ENCODE measurements at places on chromosomes 1 and 21.

DNA sequence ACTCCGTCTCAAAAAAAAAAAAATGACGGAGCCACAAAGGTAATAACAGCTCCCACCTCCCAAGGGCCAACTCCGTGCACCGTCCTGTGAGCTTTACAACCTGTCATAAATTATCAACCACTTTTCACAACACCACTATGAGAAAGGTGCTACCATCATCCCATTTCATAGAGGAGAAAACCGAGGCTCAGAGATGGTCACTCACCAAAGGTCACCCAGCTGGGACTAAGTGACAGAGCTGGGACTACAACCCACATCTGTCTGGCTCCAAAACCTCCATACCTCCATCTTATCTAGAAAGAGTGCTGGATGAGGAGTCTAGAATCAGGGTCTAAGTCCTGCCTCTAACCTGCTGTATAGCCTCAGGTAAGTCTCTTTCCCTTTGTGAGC lies 43.6 kb upstream of the ECE1 start:
- DNase-seq, result no peak

DNA sequence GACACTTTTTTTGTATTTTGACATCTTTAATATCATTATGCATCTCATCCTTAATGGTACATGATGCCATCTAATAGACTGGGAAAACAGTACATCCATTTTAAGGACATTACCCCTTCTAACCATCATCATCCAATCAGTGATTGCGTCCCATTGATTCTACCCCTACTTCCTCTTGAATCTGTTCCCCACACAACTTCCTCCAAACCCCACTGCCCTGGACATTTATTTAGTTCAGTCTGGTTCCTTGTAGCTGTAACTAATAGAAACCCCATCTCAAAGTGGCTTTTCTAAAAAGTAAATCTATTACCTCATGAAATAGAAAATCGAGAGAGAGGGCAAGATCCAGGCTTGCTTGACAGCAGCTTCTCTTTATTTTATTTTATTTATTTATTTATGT lies 2.1 kb upstream of the ITLN1 start:
- DNase-seq, result no peak

DNA sequence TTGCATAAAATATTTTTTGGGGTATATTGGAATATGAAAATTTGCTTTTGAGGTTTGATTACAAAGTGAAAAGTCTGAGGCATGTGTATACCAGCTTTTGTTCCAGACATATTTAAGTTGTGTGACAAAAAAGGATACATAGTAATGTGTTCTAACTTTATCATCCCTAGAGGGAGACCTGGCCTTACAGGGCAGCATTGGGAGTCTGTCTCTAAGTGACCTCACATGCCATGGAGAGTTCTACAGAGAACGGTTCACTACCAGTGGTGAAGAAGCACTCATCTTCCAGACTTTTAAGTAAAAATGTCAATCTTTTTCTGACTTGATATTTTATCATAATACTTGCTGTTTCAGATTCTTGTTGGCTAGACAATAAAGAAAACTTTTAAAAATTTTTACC lies 61.0 kb downstream of the VPS13D start:
- DNase-seq, result no peak

DNA sequence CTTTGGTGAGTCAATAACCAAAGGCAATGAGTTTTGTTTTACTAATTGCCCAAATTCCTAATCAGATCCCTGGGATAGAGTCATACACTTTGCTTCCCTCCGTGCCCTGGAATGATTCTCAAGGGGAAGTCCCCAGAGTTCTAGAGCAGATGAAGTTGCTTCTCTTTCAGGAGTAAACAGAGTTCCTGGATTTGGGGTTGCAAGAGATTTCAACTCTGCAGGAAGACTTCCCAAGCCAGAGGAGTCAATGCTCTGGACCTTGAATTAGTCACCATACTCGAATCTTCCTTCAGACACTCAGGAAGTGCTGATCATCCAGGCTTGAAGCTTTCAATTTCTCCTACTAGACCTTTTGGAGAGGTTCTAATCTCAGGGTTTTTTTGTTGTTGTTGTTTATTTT lies 39.6 kb downstream of the FCER1A start:
- no peak for DNase-seq

GRCh38 chr1:167926486-167926997 lies 9.9 kb upstream of the DCAF6 start:
- peak; percentile 27 for DNase-seq

- DNase-seq, result peak; percentile 9
These were observed 18.4 kb upstream of the UQCRHL start for GRCh38 chr1:15825800-15826199.

Measured in H7 (cell line).